ENCODE measurements at places on chromosomes 3 and 15. TPM values are rescaled to one million over a fixed set of nuclear protein-coding genes. Genes with fewer than 3 reads are reported as not detected.

Gene CCDC9B
- total RNA-seq = 1.6 TPM

DNA sequence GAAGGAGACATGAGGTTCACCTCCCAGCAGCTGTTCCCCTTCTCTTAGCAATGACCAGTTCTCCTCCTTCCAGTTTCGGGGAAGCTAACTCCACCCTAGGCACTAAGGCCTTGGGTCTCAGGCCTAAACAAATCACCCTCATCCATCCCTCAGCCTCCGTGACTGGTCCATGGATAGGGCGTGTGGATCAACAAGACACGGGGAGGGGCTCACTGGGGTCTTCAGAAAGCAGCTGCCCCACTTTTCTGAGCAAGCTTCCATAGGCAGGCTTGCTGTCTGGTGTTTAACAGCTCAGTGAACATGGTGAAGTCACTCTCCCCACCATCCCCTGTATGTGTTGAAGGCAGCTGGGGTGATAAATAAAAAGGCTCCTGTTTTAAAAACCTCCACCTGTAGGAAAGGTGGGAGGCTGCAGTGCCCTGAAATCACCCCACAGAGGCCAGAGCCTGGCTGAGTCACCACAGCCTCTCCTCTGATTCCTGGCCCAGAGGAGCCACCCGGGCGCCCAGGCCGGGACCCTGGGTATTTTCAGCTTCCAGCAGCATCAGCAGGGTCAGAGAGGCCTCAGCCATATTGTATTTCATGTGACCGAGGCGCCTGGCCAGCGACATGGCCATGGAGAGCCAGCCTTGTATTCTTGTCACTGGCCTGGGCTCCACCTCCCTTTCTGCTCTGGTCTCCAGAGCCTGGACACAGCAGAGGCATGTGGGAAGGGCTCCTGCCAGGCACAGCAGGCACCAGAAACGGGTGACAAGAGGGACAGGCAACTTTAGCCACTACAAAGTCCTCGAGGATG, 60.3 kb upstream of the HERC1 start:
- H3K27ac ChIP-seq = no peak overlapping the region
- peaks cover 71% of the 10 kb centered on the region for H3K4me1 ChIP-seq
- no peak overlapping the region for H3K4me3 ChIP-seq
- no peaks in the 10 kb centered on the region for H3K36me3 ChIP-seq
- H3K27me3 ChIP-seq = no peaks in the 10 kb centered on the region
- no peak for DNase-seq

Gene SHC4
- total RNA-seq = 1.2 TPM

GRCh38 chr15:48334260-48334659, 3.0 kb downstream of the DUT start:
- peaks cover 46% of the 10 kb centered on the region for H3K4me1 ChIP-seq
- no peaks in the 10 kb centered on the region for H3K27me3 ChIP-seq
- H3K36me3 ChIP-seq = peaks cover 29% of the 10 kb centered on the region
- H3K27ac ChIP-seq = peak overlapping the region; percentile 92
- H3K4me3 ChIP-seq = peak overlapping the region; percentile 97
- DNase-seq = no peak

DNA sequence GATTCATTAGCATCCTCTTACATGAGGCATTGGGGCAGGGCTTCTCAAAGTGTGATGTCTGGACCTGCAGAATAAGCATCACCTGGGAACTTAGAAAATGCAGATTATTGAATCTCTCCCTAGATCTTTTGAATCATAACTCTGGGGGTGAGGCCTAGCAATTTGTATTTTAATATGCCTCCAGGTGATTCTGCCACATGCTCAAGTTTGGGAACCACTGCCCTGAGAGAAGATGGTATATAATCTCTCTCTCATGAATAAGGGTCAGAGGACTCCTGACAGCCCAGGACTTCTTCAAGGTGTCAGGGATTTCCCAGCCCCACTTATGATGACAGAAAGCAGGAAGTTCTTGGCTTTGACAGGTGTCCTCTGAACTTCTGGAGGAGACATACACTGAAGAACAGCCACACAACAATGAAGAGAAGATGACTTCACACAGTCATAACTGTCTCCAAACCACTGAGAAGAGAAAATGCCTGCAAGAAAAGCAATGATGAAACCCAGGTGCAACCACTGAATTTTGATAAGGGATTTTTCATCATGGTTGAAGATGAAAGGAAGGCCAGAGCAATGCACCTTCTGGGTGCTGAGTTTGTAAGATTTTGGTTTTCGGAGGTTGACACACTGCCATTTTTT, 211.9 kb upstream of the MRPL3 start:
- peak; percentile 58 for DNase-seq
- peaks cover 32% of the 10 kb centered on the region for H3K4me1 ChIP-seq
- H3K27ac ChIP-seq = peak overlapping the region; percentile 29

Gene SAXO2
- 1.2 TPM for total RNA-seq

Gene JMJD7
- 15.2 TPM for total RNA-seq

Gene TP63
- total RNA-seq = 2.3 TPM

DNA sequence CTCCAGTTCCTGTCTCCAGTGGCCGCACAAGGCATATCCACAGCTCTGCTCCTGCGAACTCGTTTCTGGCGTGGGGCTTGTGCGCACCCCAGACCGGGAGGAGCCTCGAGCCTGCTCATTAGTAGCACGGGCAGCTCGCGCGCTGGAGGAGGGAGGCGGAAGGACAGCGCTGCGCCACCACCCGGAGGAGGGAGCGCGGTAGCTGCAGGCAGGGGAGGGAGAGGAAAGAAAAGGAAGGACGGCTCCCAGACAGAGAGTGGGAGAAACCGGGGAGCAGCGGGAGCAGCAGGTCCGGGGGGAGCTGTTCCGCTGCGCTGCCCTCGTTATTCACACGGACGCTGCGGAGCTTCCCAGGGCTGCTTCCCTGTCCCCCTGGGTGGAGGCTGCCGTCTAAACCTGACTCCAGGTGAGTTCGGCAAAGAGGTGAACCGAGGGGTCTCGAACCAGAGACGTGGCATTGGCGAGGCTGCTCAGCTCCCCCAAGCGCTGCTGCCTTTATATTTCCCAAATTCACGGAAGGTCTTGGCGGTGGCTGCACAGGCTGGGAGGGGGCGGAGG, 121.3 kb upstream of the ZNF717 start:
- no peaks in the 10 kb centered on the region for H3K27me3 ChIP-seq
- no peak overlapping the region for H3K27ac ChIP-seq
- H3K4me1 ChIP-seq = no peaks in the 10 kb centered on the region
- no peak for DNase-seq
- H3K4me3 ChIP-seq = no peak overlapping the region
- peaks cover 2% of the 10 kb centered on the region for H3K36me3 ChIP-seq

GRCh38 chr3:128983293-128984069, 10.4 kb downstream of the CFAP92 start:
- no peak for DNase-seq
- H3K36me3 ChIP-seq = no peaks in the 10 kb centered on the region
- H3K27me3 ChIP-seq = no peaks in the 10 kb centered on the region
- no peak overlapping the region for H3K4me3 ChIP-seq
- no peak overlapping the region for H3K27ac ChIP-seq
- H3K4me1 ChIP-seq = no peaks in the 10 kb centered on the region

- no peak overlapping the region for H3K4me3 ChIP-seq
- no peaks in the 10 kb centered on the region for H3K36me3 ChIP-seq
- H3K27me3 ChIP-seq = peaks cover 19% of the 10 kb centered on the region
- peak; percentile 46 for DNase-seq
- no peaks in the 10 kb centered on the region for H3K4me1 ChIP-seq
Measured at GRCh38 chr15:51380999-51381806, 39.7 kb downstream of the GLDN start.

Gene MLF1
- 2.9 TPM for total RNA-seq

- H3K4me1 ChIP-seq = peaks cover 73% of the 10 kb centered on the region
- H3K27ac ChIP-seq = peak overlapping the region; percentile 92
- H3K27me3 ChIP-seq = no peaks in the 10 kb centered on the region
- peak; percentile 51 for DNase-seq
- peaks cover 13% of the 10 kb centered on the region for H3K36me3 ChIP-seq
- peak overlapping the region; percentile 59 for H3K4me3 ChIP-seq
Measured at GRCh38 chr3:184334470-184335158, 2.8 kb upstream of the FAM131A start.

DNA sequence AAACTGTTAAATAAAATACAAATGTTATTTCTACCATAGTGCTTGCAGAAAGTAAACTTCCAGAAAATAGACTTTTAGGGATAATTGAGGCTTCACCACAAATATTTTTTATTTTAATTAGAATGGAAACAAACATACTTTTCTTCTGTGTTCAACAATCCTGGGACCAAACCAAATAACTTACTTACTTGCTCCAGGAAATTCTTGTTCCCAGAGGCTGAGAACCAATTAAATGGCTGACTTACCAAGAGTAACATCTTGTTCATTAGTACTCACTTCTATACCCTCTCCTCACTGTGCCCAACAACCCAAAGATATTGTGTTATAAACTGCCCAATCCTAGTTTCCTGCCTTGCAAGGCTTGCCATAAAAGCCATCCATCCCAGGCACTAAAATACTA, 172.2 kb upstream of the PFN2 start:
- no peak for DNase-seq
- peaks cover 11% of the 10 kb centered on the region for H3K4me1 ChIP-seq
- H3K36me3 ChIP-seq = no peaks in the 10 kb centered on the region
- H3K27me3 ChIP-seq = peaks cover 12% of the 10 kb centered on the region
- H3K27ac ChIP-seq = no peak overlapping the region
- H3K4me3 ChIP-seq = no peak overlapping the region

- peak overlapping the region; percentile 14 for H3K4me3 ChIP-seq
- H3K27ac ChIP-seq = peak overlapping the region; percentile 82
- H3K4me1 ChIP-seq = peaks cover 34% of the 10 kb centered on the region
- no peak for DNase-seq
- H3K36me3 ChIP-seq = peaks cover 2% of the 10 kb centered on the region
Measured at GRCh38 chr3:29686889-29687592, 406.2 kb downstream of the RBMS3 start.

- H3K4me1 ChIP-seq = no peaks in the 10 kb centered on the region
- no peaks in the 10 kb centered on the region for H3K36me3 ChIP-seq
- H3K27ac ChIP-seq = no peak overlapping the region
- H3K4me3 ChIP-seq = no peak overlapping the region
- DNase-seq = no peak
Measured at GRCh38 chr15:87907676-87908446, 348.7 kb downstream of the NTRK3 start.

Gene FAM227B
- 5.7 TPM for total RNA-seq

Gene USP19
- 65.5 TPM for total RNA-seq

DNA sequence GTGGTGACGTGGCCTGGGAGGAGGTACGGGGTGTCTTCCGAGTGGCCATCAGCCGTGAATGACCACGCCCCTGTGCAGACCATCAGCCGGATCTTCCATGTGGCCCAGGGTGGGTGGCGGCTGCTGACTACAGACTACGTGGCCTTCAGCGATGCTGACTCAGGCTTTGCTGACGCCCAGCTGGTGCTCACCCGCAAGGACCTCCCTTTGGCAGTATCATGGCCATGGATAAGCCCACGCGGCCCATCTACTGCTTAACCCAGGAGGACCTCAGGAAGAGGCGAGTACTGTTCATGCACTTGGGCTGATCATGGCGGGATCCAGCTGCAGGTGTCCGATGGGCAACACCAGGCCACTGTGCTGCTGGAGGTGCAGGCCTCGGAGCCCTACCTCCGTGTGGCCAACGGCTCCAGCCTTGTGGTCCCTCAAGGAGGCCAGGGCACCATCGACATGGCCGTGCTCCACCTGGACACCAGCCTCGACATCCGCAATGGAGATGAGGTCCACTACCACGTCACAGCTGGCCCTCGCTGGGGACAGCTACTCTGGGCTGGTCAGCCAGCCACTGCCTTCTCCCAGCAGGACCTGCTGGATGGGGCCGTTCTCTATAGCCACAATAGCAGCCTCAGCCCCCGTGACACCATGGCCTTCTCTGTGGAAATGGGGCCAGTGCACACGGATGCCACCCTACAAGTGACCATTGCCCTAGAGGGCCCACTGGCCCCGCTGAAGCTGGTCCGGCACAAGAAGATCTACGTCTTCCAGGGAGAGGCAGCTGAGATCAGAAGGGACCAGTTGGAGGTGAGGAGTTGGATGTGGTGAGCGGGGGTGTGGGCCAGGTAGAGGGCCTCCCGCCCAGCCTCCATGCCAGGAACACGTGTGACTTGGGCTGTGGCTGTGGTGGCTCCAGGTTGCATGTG, 178.4 kb downstream of the TBC1D2B start:
- H3K27ac ChIP-seq = no peak overlapping the region
- H3K36me3 ChIP-seq = no peaks in the 10 kb centered on the region
- H3K4me1 ChIP-seq = no peaks in the 10 kb centered on the region
- no peak overlapping the region for H3K4me3 ChIP-seq

- H3K4me3 ChIP-seq = peak overlapping the region; percentile 96
- peak overlapping the region; percentile 83 for H3K27ac ChIP-seq
- H3K4me1 ChIP-seq = peaks cover 58% of the 10 kb centered on the region
- peak; percentile 48 for DNase-seq
Measured at GRCh38 chr3:136862617-136863322, 762 bp downstream of the NCK1 start.

DNA sequence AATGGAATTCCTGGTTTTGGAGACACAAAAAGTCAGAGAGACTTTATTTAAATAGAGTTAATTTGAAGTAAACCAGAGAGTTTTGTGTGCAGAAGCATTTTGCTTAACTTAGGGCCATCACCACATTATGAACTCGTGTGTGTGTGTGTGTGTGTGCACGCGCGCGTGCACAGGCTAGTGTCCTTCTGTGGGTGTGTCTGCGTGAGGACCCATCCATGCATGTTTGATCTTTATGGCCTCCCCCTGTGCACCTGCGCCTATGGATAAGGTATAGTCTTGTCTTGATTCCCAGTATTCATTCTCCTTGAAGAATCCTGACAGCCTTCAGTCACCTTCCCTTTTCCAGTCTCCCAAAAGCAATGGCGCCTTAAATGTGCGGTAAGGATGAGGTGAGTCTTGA, 26.0 kb downstream of the MUC20 start:
- H3K27me3 ChIP-seq = peaks cover 12% of the 10 kb centered on the region
- peaks cover 14% of the 10 kb centered on the region for H3K4me1 ChIP-seq
- H3K4me3 ChIP-seq = no peak overlapping the region
- peak overlapping the region; percentile 4 for H3K27ac ChIP-seq

Gene ITIH4
- total RNA-seq = 21.8 TPM

- H3K27ac ChIP-seq = peak overlapping the region; percentile 45
- H3K4me3 ChIP-seq = no peak overlapping the region
- no peaks in the 10 kb centered on the region for H3K27me3 ChIP-seq
- DNase-seq = no peak
Measured at GRCh38 chr15:101288905-101289513, 6.0 kb downstream of the SNRPA1 start.

Gene CLDN18
- total RNA-seq = not detected

Gene TICRR
- 23.4 TPM for total RNA-seq

GRCh38 chr15:39301589-39301999, 279.3 kb upstream of the THBS1 start:
- H3K27ac ChIP-seq = no peak overlapping the region
- H3K4me1 ChIP-seq = no peaks in the 10 kb centered on the region
- DNase-seq = no peak
- no peaks in the 10 kb centered on the region for H3K36me3 ChIP-seq
- H3K27me3 ChIP-seq = peaks cover 15% of the 10 kb centered on the region

Gene POPDC2
- total RNA-seq = 7.2 TPM

- H3K36me3 ChIP-seq = peaks cover 4% of the 10 kb centered on the region
- peak; percentile 25 for DNase-seq
- H3K4me3 ChIP-seq = peak overlapping the region; percentile 95
- peak overlapping the region; percentile 90 for H3K27ac ChIP-seq
- H3K4me1 ChIP-seq = peaks cover 19% of the 10 kb centered on the region
Measured at GRCh38 chr15:58410353-58410752, 21.4 kb upstream of the LIPC start.
